Renal cortical epithelial cell (primary cell): ENCODE measurements at places on chromosomes 5 and 9. TPM values are rescaled to one million over a fixed set of nuclear protein-coding genes. Genes with fewer than 3 reads are reported as not detected.

- DNase-seq = no peak
These were observed 193.9 kb downstream of the GABBR2 start for GRCh38 chr9:98514841-98515240.

DNA sequence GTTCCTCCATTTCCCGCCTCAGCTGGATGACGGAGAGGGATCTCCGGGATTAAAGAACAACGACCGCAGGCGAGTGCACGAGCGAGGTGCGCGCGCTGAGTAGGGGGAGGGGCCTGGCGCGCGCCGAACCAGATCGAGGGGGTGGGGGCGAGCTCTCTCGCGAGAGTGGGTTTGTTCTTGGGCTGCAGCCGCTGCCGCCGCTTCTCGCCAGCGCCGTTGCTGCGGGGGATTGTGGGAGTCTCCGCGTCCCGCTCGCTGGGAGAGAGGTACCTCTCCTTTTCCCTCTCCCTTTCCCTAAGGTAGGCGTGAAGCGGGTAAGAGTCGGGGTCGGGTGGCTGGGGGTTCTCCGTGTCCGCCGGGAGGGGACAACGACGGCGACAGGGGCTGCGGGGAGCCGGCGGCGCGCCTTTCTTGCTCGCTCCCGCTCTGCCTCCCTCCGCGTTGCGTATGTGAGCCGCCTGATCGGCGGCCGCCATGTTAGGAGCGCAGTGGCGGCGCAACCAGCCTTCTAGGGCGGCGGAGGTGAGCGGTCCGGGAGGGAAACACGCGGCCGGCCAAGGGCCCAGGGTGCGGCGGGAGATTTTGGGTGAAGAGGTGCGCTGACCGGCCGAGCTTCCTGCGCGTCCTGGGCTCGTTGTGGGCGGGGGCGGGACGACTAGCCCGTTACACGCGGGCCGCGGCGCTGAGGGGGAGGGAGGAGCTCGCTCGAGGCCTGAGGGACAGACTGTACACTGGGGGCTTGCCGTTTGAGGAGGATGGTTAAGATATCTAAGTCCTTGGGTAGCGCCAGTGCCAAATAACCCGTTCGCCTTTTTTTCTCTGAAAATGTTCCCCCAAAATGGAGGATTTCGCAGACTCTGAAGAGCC is at the start of gene MATR3:
MATR3 (plus strand) TSS at position 234 of the 867 bp plus-strand sequence. CDS start 13,676 bp downstream, outside the sequence.
- DNase-seq = peak; percentile 81

- DNase-seq = no peak
These were observed 161.9 kb downstream of the ARHGAP26 start for GRCh38 chr5:142931896-142932686.

- peak; percentile 72 for DNase-seq
These were observed 958 bp upstream of the NFIL3 start for GRCh38 chr9:91424403-91425176.

EMB gene
- 0.25 and 11.6 TPM in 2 replicates for total RNA-seq
